ENCODE measurements at places on chromosomes 3 and 15.

DNA sequence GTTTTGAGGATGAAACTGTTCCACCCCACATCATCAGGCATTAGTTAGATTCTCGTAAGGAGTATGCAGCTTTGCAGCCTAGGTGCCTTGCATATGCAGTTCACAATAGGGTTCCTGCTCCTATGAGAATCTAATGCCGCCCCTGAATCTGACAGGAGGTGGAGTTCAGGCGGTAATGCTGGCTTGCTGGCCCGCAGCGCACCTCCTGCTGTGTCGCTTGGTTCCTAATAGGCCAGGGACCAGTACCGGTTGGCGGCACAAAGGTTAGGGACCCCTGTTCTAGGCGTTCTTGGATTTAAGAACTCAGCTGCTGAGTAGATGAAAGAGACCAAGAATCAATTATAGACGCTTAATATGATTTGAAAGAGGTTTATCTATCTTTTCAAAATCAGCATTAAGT is 595.4 kb downstream of the CADM2 start:
- no peak for DNase-seq

DNA sequence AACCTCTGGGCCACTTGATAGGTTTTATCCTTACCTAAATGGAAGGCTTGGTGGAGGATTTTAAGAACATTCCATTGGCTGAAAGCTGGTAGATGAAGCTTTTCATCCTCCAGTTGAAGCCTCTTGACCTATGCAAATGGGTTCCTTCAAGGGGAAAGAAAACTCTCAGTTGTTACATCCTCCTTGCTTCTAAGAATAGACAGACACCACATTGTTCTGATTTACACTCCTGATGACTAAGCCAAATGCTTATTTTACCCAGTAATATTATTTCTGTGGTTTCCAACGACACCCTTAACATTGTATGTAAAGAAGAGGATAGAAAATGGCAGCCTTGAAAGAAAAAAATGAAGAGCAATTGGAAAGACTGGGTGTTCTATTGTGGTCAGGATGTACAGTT is 480.5 kb downstream of the OTOL1 start:
- no peak for DNase-seq

DNA sequence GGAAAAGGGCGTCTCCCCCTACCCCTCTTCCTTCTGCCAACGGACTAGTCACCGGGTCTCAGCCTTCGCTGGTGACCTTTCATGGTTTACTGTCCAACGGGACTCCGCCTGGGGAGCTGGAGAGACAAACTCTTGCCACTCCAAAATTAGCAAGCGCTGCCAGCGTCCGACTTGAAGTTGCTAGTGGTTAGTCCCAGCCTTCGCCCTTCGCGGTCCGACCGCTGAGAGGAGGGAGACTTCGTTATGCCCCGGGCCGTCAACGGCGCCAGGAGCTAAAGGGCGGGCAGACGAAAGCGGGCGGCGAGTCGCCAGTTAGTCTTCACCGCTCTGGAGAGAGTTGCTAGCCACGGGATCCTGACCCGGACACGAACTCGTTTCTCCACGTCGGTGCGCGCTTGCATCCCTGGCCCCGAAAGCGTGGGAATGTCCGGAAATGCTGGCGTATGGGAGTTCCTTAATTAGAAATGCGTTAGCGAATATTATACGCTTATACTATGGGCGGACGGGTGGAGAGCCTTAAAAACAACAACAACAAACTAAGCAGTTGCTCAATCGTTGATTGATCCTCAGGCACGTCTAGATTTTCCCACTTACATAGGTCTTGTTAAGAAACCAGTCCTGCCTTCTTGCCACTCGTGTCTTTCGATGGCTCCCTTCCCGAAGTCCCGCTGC is 716 bp downstream of the SMC4 start:
- peak; percentile 63 for DNase-seq

DNA sequence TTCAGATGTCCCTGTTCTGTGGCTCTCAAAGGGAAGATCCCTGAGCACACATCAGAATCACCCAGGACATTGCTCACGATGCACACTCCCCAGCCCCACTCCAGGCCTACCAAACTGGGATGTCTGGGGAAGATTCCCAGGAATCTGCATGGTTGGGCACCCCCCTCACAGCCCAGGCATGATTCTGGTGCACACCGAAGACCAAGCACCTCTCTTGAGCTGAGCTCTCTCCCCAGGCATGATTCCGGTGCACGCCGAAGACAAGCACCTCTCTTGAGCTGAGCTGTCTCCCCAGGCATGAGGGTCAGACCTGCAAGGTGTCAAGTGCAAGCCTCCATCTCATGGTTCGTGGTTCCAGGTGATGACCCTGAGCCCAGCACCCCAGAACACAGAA is 112.2 kb upstream of the MEF2A start:
- DNase-seq = no peak

GRCh38 chr3:189756582-189757078 is 125.4 kb downstream of the TP63 start:
- no peak for DNase-seq

DNA sequence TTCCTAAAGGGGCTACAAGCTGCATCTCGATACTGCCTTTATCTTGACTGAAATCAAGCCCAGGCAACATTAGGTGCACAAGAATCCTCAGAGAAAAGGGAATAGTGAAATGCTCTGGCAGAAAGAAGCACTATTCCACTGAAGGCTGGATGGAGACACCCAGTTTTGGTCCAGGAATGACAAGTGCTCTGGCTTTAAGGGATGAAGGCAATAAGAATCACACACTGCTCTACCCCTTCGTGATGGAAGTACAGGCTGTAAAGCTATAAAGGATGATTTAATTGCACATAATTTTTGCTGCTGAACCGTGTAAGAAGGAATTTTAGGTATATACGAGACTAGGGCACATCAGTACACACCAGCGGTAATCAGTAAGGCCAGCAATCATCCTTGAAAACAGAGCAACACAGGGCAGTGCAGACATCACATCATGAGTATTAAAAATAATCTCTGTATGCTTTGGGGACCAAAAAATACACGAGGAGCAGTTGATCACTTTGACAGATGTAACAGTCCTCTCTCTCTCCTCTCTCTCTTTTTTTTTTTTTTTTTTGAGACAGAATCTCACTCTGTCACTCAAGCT is 414.6 kb upstream of the TBL1XR1 start:
- no peak for DNase-seq

DNA sequence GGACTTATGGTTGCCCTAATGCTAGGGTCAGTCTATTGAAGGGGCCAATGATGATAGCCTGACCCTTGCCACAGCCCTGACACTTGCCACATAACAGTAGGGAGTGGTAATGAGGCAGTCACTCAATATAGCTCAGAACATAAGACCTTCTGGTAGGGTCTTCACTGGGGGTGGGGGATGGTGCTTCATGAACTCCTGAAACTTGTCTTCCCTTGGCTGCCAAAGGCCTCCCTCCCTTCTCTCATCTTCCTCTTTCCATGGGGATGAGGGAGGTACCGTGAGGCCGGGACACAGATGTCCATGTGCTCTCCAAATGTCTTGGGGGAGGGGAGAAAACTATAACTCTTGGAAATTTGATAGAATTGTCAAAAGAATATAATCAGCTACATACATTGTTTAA is 21.1 kb upstream of the THSD4 start:
- no peak for DNase-seq

- no peak for DNase-seq
These were observed 58.2 kb downstream of the FGD5 start for GRCh38 chr3:14876921-14877333.

DNA sequence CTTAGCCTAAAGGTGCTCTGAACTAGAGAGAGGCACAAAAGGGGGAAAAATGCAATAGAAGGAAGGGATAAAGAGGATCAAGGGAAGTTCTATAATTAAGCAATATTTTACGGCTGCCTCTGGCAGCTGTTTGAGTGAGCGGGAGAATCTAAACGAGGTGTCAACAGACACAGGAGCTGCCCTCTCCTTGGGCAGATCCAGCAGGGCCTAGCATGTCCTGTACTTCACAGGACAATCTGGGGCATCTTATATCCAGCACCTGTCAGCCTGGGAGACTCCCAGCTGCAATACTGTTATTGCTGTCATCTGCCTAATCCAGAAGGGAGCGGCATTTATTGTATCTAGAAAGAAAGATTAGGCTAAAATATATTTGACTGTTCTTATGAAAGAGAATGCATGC is 68.9 kb downstream of the WWTR1 start:
- no peak for DNase-seq

GRCh38 chr15:71746719-71747118 is 63.6 kb upstream of the NR2E3 start:
- no peak for DNase-seq

GRCh38 chr3:133295199-133295901 is 104.5 kb upstream of the BFSP2 start:
- no peak for DNase-seq

- DNase-seq = peak; percentile 83
These were observed 16.3 kb downstream of the ACOX2 start for GRCh38 chr3:58520403-58521335.

GRCh38 chr15:95946926-95947325 is 383.6 kb upstream of the NR2F2 start:
- no peak for DNase-seq

GRCh38 chr15:63046917-63047760 is 4.6 kb downstream of the TPM1 start:
- no peak for DNase-seq

GRCh38 chr15:92709110-92709790 is 53.7 kb upstream of the FAM174B start:
- no peak for DNase-seq

GRCh38 chr3:141876891-141877621 is 613 bp downstream of the ATP1B3 start:
- DNase-seq = peak; percentile 60

DNA sequence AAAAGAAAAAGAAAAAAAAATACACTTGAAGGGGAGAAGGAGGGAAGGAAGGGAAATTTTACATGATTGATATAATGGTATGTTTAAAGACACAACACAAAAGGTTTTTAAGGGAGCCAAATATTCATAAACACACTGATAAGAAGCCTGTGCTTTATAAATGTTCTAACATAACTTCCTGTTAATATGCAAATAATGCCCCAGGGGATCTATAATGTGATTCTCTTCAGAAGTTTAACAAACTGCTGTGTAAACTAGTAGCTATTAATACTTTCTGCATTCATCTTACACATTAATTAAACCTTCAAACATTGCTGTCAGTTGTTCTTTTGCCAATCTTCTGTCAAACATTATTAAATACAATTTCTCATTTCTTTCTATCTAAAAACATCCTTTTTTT is 231.6 kb downstream of the TJP1 start:
- no peak for DNase-seq

- no peak for DNase-seq
These were observed 102.1 kb downstream of the LINGO1 start for GRCh38 chr15:77530576-77530975.

- DNase-seq = no peak
These were observed 251.9 kb upstream of the TGFBR2 start for GRCh38 chr3:30354513-30354912.

DNA sequence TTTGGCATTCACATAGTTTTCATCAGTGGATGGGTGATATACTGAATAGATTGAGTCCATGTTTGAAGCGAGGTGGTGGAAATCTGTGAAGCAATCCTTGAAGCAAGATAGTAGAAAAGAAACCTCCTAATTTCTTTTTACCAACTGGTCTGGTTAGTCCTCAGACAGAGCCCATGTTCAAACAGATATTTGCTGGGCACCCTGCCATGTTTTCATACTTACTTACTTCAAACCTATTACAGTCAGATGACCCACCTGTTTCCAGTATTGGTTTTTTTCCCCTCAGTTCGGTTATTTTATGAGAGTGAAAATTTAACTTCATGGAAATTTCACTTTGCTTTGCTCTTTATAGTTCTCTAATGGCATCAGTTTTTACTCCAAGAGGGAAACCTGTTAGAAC is 23.7 kb downstream of the EXOSC7 start:
- no peak for DNase-seq

DNA sequence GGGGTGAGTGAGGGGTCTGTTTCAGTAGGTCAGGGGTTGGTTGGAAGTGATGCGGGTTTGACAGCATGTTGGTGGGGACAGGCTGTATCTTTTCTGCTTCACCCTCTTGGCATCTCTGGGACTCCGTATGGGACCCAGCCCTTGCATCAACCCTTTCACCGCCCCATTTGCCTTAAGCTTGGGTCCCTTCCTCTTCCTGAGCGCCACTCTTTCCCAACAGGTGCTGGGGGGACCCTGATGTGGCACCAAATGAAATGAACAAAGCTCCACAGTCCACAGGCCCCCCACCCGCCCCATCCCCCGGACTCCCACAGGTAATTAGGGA is 1.1 kb downstream of the EIF4G1 start:
- peak; percentile 48 for DNase-seq

GRCh38 chr15:54029081-54029480 is 50.8 kb downstream of the UNC13C start:
- no peak for DNase-seq

DNA sequence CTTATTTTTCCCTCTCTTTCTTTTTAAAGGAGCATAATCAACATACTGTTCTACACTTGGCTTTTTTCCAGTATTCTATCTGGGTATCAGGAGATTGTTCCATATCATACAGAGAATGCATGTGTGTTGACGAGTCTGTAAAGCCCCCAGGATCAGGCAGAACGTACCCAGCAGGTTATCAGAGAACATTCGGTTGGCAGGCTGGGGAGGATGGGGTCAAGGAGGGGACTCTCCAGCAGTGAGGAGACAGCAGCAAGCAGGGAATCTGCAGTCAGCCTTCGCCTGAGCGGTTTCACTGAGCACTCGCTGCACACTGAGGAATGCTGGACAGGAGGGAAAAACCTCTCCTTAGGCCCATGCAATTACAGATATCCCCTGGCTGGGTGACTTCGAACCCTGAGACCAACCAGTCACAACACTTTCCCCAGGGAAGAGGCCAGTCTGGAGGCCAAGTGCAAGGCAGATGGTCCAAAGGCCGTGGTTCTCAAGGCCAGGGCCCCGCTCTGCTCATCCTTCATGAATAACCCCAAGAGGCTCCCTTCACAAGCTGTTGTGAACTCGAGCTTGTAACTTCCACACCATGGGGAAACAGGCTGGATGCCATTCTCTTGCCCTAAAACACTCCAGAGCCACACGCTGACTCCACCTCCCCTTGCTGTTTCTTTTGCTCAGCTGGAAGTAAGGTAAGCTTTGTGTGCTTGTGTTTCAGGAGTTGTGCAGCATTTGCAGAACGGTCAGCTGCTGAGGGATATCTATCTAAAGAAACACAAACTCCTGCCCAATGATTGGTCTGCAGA is 60.1 kb downstream of the PXYLP1 start:
- DNase-seq = no peak

GRCh38 chr3:29451920-29452319 is 171.0 kb downstream of the RBMS3 start:
- no peak for DNase-seq

GRCh38 chr3:134462331-134462941 is 23.3 kb downstream of the ANAPC13 start:
- no peak for DNase-seq

GRCh38 chr3:377158-377561 is 180.6 kb downstream of the CHL1 start:
- DNase-seq = peak; percentile 36

DNA sequence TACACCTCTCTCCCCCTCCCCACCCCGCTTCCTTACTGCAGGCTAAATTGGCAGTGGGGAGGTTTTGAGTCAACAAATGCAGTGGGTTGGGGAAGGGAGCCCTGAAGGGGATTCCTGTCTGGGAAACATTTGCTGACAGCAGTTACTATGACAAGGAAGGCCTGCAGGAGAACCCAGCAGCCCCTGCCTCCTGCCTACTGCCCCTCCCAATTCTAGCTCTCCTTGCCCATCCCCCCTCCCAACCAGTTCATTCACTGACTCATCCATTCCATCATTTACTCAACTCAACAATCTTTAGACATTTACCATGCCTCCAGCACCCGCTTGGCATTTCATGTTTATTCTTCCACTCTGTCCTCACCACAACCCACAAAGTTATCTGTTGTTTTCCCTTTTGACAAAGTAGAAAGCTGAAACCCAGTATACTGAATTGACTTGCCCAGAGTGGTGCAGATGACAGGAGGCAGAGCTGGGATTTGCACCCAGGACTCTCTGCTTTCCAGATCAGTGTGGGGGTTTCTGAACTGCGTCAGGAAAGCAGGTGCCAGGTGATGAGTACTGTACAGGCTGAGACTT is 75.0 kb downstream of the MAGEF1 start:
- peak; percentile 85 for DNase-seq
